Upper lobe of left lung (tissue), 6 donors: ENCODE measurements at places on chromosomes 2 and 18. TPM values are rescaled to one million over a fixed set of nuclear protein-coding genes. Genes with fewer than 3 reads are reported as not detected.

Gene STK25
- total RNA-seq, result 97.3 TPM

Gene ATP6V1C2
- 2.2 TPM for total RNA-seq

Gene PPP1R1C
- 13.1 TPM for total RNA-seq

Gene SERPINB13
- total RNA-seq, result not detected

Gene CAPN10
- total RNA-seq, result 82.2 TPM

Gene METTL5
- 13.4 TPM for total RNA-seq

Gene NT5DC4
- total RNA-seq, result not detected

Gene RFTN2
- total RNA-seq, result 1.3 TPM

Gene TTR
- total RNA-seq, result 2.4 TPM

Gene ALK
- 1.7 TPM for total RNA-seq

Gene SLC38A11
- total RNA-seq, result 0.17 TPM

Gene SERPINB3
- not detected for total RNA-seq

Gene AQP12A
- not detected for total RNA-seq

Gene C2orf80
- total RNA-seq, result not detected

Gene SP5
- total RNA-seq, result 1.5 TPM

Gene BOLL
- total RNA-seq, result not detected

Gene VWA3B
- 25.3 TPM for total RNA-seq

Gene SH2D6
- not detected for total RNA-seq

Gene KIF5C
- 0.66 TPM for total RNA-seq

Gene CD8A
- total RNA-seq, result 4.2 TPM
